Fibroblast of the aortic adventitia (primary cell): ENCODE measurements at places on chromosomes 1 and 21. TPM values are rescaled to one million over a fixed set of nuclear protein-coding genes. Genes with fewer than 3 reads are reported as not detected.

GRCh38 chr1:16243215-16243610 lies 6.2 kb upstream of the CPLANE2 start:
- DNase-seq, result no peak

GRCh38 chr1:202230061-202230938 lies 36.7 kb downstream of the LGR6 start:
- no peak for DNase-seq

- no peak for DNase-seq
Measured at GRCh38 chr1:2215909-2216766, 12.0 kb upstream of the SKI start.

DNA sequence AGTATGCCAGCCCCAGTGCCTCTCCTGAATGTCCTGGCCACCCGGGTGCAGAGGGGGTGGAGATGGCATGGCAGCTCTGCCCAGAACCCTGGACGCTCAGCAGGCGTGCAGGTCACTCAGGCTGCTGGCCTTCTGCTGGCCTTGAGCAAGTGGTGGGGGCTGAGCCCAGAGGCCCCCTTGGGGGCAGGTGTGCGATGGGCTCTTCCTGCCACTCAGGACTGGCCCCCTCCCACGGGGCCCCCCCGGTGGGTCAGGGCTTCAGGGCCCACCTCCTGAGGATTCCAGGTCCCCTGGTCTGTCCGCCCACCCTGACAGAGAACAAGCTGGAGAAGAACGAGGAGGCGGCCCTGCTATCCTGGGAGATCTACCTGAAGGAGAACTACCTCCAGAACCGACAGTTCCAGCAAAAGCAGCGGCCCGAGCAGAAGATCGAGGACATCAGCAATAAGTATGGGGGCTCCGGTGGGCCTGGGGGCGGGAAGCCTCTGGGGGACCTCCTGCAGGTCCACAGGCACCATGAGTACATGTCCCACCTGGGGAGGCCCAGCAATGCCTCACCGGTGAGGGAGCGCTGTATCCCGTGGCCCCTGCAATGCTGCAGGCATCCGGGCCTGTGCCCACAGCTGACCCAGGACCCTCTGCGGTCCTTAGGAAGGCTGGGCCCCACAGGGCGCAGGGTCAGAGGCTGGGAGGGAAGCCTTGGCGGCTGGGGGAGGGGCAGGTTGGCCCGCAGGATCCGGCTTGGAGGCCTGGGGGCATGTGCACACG lies 37.0 kb upstream of the LRRC3 start:
- DNase-seq, result no peak

DNA sequence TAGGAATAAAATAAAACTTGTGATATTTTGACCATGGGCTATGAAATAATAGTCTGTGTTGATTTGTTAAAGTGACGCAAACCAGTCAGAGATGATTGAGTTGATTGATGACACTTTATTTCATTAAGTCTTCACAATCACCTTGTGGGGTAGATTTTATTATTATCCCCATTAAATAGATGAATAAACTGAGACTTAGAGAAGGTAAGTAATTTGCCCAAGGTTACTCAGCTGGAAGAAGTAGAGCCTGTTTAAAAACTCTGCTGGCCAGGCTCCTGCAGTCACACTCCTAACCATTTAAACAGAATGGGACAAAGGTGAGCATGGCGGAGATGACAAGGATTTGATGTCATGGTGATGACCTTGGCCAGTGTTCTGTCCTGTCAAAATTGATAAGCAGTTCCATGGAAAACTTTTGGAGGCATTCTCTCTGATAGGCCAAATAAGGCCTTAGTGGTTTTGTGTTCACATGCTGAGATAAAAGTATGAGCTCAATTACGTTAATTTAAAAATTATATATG lies 22.7 kb upstream of the MCOLN3 start:
- DNase-seq, result no peak

DNA sequence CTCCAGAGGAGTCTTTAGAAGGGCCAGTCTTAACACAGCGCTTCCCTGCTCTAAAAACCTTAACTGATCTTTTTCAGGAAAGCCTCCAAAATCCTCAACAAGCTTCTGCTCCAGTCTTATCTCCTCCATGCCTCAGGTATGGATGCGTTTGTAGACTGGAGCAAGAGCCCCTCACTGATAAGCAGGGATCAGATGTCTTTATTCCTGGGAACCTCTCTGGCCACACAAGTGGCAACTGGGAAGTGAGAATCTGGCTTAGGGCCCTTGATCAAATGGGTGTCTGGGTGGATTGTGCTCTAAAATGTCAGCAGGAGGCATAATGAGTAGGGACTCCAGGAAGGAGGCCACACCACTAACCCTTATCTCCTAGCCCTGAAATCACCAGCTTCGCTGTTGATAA lies 1.4 kb downstream of the ZBTB8A start:
- DNase-seq, result peak; percentile 3

DNA sequence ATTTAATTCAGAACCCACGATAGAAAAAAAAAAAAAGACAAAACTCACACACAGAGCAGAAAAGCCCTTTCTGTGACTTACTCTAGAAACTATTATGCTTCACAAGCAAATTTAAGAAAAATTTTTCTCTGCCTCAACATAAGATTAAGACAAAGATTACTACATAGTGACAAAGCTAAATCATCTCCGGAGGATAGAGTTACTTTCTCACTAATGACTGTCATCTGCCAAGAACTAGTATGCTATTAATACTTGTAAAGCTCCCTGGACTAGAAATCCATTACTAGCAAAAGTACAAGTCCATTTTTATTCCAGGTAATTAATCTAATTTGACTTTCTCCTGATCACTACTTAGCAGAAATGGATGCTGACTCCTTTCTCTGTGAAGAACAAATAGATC lies 25.9 kb downstream of the GREM2 start:
- DNase-seq, result no peak

- no peak for DNase-seq
Measured at GRCh38 chr1:47624531-47624930, 186.7 kb downstream of the FOXD2 start.

Gene HTR1D
- total RNA-seq, result not detected in 2 replicates

DNA sequence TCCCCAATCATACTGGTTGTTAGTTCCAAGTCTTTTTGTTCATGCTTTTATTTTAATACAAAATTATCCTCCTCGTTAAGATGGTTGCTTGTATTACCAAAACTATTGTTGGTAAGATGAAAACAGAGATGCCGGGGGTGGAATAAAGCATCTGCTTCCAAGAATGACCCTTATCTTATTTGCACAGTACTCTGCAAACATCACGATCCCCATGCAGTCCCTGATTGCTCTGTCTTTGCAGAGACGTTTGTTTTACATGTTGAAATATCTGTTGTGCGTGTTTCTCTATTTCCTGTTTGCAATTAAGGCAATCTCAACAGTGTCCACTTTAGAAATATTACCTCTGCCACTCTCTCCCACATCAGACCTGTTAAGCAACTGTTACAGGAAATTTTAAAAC lies 141.3 kb upstream of the NCAM2 start:
- DNase-seq, result no peak

- DNase-seq, result no peak
Measured at GRCh38 chr1:40075266-40075665, 21.8 kb downstream of the PPT1 start.

GRCh38 chr1:22866868-22867267 lies 105.8 kb downstream of the LACTBL1 start:
- no peak for DNase-seq

Gene CFHR3
- not detected in 2 replicates for total RNA-seq

Gene GBP3
- total RNA-seq, result 28.6 and 65.3 TPM in 2 replicates

DNA sequence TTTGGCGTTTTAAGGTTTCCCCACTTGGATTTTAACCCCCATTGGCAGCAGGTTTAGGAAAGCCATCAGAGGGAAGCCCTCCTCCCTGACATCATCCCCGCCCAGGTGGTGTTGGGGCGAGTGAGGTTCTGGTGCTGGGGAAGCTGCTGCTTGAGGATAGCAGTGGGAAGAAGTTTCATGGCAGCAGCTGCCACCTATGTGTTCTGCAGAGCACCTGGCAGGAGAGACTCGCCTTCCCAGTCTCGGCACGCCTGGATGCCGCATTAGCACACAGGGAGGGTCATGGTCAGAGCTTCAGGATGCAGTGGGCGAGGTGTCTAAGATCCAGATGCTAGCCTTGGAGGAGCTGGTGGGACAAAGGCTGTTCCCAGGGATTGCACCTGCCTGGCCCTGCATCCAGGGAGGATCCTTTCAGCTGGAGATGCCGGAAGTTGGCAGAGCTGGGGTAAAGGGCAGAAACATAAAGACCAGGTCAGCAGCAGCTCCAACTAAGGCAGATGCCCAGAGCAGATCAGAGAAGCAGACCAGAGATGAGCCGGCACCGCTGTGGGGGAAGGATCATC lies 33.9 kb downstream of the ABCG1 start:
- DNase-seq, result no peak

Gene CELA3A
- not detected in 2 replicates for total RNA-seq

DNA sequence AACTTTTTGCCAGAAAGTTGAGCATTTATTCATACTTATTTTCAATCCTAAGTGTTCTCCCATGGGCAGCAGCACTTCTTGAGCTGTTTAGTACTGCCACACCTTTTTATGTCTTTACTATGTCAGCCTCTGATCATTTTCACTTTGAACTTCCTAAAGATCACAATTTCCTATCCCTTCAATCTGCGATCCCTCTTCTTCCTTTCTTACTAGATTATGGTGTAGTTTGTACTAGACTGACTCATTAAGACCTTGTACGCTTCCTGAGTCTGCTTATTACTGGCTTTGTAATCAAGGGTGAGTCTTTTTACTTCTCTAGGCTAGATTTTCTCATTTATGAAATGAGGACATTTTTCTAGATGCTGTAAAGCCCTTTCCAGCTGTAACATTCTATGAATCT lies 55.1 kb downstream of the LRIG2 start:
- no peak for DNase-seq
